ENCODE measurements at places on chromosomes 3 and 15. TPM values are rescaled to one million over a fixed set of nuclear protein-coding genes. Genes with fewer than 3 reads are reported as not detected.

The NLGN1 gene
- total RNA-seq, result not detected

DNA sequence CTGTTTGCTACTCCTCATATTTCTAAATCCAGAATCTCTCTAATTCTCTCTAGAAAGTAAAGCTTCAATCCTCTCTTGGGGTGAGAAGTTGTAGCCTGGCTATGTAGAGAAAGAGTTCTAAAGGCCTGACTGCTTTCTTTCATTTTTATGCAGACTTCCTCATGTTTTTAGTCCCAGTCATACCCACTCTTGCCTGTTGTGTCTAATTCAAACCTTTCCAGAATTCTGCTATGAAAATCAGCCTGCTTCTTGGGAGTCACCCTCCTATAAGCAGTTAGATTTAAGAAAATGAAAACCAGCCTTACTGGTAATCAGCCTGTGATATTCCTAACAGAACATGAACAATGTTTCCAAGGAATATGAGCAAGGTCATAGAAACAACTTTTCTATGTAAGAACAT lies 14.8 kb upstream of the ZNF639 start:
- no peak for DNase-seq

DNA sequence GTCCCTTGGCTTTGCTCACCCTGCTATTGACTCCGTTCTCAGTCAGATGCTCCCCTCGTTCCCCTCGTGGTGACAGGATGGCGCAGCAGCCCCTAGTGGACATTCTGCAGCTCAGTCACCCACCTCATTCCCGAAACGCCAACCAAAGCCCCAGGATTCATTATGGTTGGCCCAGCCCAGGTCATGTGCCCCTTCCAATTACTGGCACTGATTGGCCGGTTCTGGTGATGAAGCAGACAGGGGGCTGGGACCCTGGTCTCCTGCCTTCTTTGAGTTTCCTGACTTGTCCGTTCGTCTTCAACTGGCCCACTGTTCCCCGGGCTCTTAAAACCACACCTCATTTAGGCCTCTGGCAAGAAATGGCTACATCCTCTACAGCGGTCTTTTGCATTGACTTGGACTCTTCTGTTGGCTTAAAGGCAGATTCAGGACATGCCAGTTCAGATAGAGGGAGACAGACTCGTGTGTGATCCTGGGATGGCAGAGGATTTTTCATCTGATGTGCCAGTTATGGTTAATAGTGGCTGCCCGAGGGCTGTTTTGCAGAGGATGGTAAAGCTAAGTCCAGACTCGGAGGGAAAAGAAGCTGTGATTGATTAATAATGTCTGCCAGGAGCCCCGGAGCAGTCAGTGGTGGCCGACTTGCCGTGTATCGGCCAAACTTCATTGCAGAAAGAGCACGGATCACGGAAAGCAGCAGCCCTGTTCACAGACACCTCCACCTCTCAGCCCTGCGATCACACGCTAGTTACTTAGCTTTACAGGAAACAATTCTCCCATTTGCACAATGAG lies 37.8 kb downstream of the LSM3 start:
- DNase-seq, result peak; percentile 32

- no peak for DNase-seq
Observed at GRCh38 chr3:125662675-125663074, 67.4 kb upstream of the OSBPL11 start.

GRCh38 chr15:90581771-90582352 lies 52.1 kb downstream of the CRTC3 start:
- DNase-seq, result no peak

The PPCDC gene
- 29.6 TPM for total RNA-seq

DNA sequence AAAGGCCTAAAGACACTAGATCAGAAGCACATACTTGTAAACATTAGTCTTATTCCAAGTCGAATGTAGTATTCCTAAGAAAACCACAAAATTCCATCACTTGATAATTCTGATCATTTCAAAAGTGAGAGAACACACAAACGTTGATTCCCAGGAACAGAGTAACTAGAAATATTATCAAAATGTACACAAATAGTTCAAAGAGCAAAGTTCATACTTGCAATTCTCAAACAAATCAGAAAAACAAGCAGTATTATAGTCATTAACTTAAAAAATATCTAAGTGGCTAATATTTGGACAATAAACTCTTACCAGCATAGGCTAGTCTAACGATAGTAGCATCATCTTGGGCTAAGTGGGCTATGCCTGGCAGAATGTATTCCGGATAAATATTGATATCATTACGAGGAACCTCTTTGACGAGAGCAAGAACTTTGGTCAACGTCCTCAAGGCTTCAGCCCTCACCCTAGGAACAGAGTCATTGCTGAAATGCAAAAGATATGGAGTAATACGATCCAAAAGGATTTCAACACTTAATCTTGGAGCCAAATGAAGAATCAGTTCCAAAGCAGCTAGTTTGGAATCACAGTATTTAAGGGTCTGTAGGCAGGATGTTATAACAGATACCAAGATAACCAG lies 13.3 kb downstream of the PIK3R4 start:
- DNase-seq, result no peak

GRCh38 chr15:90716317-90716975 lies 700 bp upstream of the BLM start:
- peak; percentile 5 for DNase-seq

DNA sequence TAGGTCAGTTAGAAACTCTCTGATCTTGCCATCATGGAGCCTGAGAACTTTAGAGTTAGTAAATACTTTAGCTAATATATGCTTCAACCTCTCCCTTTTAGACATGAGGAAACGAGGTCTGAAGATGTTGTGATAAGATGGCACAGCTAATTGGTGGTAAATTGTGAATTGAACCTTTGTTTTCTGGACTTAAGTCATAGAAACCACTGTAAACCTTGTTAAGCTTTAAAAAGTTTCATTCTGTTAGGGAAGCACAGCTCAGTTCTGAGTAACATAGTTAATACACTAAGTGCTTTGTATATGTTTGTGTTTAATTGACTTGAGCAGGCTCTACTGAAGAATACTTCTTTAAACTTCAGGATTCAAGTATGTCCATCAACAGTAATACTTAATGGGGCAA lies 108.6 kb downstream of the AKAP13 start:
- DNase-seq, result no peak

DNA sequence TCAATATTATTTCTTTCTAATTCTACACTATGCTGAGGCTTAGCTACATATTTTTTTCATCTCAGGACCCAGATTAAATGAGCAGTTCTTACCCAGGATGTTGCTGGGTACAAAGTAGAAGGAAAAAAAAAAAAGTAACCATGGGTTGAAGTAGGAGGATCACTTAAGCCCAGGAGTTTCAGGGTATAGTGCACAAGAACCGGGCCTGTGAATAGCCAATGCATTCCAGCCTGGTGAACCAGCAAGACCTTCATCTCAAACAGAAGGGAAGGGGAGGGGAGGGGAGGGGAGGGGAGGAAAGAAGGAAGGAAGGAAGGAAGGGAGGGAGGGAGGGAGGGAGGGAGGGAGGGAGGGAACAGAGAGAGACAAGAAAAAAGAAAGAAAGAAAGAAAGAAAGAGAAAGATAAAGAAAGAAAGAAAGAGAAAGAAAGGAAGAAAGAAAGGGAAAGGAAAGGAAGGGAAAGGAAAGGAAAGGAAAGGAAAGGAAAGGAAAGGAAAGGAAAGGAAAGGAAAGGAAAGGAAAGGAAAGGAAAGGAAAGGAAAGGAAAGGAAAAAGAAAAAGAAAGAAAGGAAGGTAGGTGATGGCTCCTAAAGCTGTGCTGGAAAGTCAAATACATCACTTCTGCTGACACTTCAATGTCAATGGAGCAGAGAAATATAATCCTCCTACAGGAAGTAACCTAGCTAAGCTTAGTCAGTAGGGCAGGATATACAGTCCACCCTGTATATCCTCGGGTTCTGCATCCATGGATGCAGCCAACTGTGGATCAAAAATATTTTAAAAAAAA lies 206.8 kb upstream of the TGFBR2 start:
- no peak for DNase-seq

DNA sequence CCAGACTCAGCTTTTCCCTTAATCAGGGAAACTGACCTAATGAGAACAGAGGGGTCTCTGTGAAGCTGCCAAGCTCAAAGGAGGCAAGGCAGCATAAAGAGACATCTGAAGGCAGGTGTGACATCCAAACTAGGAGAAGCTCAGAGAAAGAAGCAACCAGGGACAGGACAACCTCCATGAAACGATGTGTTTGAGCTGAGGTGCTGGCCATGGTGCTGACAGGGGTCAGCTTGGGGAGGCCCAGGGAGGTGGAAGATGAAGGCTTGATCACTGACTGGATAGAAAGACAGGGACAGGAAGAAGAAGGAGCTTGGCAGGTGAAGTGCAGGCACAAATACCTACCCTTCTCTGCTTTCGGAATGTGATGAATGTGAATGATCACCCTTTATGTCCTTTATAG lies 179.5 kb upstream of the NSMCE3 start:
- DNase-seq, result no peak

- DNase-seq, result no peak
Observed at GRCh38 chr3:16072420-16073110, 101.9 kb upstream of the GALNT15 start.

DNA sequence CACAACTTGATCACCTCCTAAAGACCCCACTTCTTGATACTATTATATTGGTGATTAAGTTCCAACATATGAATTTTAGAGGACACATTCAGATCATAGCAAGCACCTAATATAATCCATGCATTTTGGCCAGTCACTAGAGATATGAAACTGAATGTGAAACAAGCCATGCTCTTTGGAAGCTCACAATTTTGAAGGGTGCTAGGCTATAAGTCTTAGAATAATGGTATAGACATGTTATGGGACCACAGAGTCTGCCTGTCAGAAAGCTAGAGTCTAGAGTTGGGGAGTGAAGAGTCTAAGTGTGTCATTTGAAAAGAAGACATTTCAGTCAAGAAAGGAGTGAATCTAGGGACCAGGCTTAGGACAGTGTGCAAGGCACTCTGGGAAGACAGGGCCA lies 186.4 kb upstream of the SLC24A5 start:
- DNase-seq, result no peak

The CRYGS gene
- total RNA-seq, result 7.1 TPM

DNA sequence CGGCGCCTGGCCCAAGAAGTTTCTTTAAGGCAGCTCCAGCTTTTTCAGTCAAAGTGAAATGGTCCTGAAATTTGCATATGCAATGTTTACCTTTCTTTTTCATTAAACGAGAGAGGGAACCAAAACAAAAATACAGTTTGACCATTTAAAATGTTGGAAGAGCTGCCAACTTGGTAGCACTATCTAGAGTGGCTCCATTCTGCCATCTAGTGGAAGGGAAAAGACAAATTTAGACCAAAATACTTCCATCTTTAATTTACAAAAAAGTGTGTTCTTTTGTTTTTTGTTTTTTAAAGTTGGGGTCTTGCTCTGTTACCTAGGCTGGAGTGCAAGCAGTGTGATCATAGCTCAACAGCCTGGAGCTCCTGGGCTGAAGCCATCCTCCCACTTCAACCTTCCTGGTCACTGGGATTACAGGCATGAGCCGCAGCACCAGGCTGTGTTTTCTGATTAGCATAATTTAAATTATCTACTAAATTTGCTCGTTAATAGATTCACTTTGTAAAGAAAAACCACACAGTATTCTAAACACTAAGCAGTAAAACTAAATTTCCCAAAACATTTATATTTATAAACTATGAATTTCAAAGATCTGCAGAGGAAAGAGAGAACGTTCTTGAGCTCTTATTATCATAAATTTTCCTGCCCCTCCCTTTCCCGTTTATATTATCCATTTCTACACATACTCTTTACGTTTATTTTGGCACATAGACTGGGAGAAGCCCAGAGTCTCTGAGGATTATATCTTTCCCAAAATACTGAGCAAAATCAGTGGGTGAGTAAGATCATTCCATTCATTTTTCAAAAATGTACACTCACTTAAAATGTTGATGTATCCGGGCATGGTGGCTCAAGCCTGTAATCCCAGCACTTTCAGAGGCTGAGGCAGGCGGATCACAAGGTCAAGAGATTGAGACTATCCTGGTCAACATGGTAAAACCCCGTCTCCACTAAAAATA lies 15.4 kb upstream of the RFC4 start:
- DNase-seq, result no peak

DNA sequence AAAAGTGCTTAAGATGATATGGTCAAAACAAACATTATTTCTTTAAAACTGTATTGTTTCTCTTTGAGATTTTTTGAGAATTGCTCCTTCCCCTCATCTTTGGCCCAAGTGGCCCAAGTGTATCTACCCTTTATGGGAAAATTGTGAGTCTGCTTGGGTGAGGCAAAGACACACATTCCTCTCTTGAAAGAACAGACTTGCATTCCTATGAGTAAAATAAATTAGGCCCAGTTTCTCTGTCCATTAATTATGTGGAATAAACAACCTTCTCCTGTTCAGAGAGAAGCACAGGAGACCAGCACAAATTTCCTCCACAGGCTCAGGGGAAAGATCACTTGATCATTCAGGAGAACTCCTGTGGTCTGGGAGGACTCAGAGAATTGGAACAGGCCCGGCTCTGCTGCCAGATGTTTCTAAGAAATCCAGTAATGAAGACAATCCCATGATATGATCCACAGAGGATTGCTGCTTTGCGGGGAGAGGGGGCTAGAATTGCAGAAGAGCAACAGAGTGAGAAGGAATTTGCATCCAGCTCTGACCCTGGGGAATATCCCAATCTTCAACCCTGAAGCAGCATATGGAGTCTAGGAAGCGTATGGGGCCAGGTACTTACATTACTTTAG lies 53.8 kb upstream of the BOC start:
- DNase-seq, result no peak

The ZNF197 gene
- total RNA-seq, result 15.7 TPM

- no peak for DNase-seq
Observed at GRCh38 chr15:66679657-66680108, 22.4 kb upstream of the SMAD6 start.

DNA sequence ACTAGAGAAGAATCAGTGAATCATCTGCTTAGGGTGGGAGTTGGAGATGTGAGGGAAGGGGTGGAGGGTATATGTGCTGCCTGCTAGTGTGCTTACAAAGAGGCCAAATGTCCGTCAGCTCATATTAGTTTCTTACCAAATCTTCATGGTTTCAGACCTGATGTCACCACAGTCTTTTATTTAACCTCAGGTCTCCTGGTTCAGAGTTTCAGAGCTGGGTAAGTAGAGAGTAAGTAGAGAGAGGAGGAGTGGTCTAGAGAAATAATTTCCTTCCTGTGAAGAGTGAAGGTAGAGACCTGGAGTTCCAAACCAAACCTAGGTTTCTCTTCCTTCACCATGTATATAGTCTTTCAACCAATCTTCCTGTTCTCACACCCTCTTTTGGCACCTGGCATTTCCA lies 17.5 kb upstream of the P2RY1 start:
- no peak for DNase-seq

- DNase-seq, result no peak
Observed at GRCh38 chr15:80414546-80415357, 10.6 kb downstream of the ARNT2 start.

The IQCF5 gene
- total RNA-seq, result not detected

The GUCA1C gene
- not detected for total RNA-seq

The GOLGA8T gene
- total RNA-seq, result 0.19 TPM

The SELENOS gene
- total RNA-seq, result 42.9 TPM

DNA sequence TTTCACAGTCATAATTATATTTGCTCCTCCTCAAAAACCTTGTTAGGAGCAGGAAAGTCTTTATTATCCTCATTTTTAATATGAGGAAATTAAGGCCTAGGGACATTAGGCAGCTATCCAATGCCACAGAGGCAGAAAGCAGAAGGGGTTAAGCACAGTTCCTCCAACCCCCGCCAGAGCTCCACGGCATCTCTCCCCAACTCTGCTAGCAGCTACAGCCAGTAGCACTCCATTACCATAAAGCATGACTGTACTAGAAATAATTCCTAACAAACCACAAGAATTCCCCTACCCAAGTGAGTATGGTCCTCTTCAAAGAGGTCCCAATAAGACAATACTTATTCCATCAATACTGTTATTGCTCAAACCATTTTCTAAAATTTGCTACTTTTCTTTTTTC lies 9.8 kb downstream of the HEG1 start:
- no peak for DNase-seq

The BHLHE40 gene
- total RNA-seq, result 440 TPM

All from activated T-cell treated with anti-CD3 and anti-CD28 coated beads, Interleukin-2, amount 50 U/mL, for 72 hours (primary cell).